ENCODE measurements at places on chromosomes 2 and 18.

- DNase-seq: peak; percentile 18
Observed at GRCh38 chr2:58357521-58357920, 116.4 kb upstream of the FANCL start.

DNA sequence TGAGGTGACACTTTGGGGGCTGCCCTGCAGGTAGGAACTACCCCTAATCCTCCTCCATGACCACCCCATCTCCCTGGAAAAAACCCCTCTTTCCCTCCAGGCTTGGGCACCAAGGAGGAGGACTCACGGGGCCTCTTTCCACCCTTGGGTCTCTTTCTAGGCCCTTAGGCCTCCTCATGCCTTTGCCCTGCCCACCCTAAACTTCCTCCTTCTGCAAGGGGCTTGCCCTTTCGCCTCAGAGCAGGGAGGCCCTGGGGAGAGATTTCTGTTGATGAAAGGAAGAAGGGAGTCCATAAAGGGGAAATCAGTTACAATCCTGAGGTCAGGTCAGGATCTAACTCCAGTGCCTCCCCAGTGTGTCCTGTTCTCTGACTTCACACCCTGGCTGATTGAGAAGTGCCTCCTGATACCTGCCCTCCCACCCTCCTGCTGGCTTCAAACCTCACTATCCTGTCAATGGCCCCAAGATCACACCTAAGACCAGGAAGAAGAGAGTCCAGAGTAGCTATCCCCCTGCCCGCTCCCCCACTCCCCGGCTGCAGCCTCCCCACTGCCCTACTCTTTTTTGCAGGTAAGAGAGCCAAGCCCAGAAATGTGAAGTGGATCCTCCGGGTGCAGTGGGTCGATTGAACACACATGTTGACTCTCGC lies 16.7 kb upstream of the TNS1 start:
- no peak for DNase-seq

DNA sequence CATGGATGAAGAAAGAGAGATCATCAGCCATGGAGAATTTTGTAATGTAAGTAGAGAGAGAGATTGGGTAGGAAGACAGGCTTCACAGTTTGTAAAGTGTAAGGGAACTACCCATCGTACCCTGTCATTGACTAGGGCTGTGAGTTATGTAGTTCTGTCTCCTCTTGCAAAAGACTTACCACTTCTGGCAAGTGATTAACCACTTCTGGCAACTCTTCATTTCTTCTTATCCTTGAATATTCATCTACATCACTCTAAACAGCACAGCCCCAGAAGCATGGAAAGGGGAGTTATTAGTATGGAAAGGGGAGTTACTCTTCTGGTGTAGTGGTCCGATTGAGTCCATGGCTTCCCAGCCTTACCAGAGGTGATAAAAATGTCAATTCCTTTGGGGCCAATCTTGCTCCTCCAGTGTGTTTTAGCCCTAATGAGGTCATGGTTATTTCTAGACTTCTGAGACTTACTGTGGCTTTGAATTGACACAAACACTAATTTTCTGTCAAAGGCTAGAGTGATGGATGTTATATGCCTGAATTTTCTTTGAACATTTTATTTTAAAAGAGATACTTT lies 52.0 kb downstream of the STAT1 start:
- DNase-seq: no peak

DNA sequence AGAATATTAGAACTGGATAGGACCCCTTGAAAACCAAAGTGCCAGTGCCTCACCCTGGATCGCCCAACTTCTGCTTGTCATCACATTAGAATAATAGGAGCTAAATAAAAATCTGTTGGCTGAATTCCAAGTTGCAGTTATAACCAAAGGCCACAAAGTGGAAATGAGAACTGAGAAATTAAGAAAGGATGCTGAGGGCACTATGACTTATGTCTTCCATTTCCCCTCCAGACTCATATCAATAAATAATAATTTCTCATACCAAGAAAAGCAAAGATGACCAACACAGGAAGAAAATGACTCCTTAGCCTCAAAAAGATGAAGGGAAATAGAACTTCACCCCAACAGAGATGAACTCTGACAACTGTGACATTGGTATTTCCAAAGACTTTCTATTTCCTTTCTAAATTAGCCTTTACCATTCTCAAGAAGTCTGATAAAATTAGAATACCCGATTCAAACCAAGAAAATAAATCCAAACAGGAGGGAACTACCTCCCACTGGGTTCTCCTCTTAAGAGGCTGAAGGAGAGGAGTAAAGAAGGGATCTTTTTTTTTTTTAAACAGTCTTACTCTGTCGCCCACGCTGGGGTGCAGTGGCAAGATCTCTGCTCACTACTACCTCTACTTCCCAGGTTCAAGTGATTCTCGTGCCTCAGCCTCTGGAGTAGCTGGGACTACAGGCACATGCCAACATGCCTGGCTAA lies 46.5 kb upstream of the EPG5 start:
- no peak for DNase-seq

GRCh38 chr2:191936882-191937405 lies 90.1 kb upstream of the CAVIN2 start:
- no peak for DNase-seq

- no peak for DNase-seq
Observed at GRCh38 chr18:58502628-58503027, 126.3 kb downstream of the ALPK2 start.
